NCI-H526 treated with DMSO at 0.1 percent for 48 hours (cell line): ENCODE measurements at places on chromosomes 7 and 10.

DNA sequence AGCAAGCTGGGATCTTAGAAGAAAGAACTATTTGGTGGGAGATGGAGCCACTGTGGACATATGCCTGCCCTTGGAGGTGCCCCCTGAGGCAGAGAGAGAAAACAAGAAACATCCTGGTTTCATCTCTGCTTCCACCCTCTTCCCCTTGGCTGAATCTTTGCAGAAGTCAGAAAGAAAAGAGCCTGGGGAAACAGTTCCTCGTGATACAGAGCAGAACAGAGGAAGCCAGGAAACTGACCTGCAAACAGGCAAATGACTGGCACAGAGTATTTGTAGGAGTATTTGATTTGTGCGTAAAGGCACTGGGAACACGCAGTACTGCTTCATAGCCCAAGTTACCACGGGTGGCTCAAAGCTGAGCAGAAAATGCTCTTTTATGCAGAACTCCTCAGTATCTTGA, 7.0 kb upstream of the KEL start:
- no peak for DNase-seq

- DNase-seq, result no peak
These were observed 8.8 kb downstream of the INPP5F start for GRCh38 chr10:119734396-119735332.

DNA sequence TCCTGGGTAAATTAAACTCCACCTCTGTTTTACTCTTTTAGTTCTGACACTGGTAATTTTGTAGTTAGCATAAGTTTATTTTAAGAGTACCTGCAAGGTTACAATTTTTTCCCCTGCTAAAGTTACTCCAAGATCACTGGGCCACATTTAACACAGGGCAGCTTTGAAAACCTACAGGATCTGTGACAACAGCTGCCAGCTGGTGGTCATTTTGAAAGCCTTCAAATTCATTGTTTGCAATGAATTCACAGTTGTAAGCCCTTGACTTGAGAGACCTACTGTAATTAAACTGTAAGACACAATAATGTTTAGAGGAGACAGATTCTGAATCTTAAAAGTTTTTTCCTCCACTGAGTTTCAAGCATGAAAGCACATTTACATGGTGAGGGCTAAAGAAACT, 129.6 kb downstream of the CNOT4 start:
- DNase-seq, result no peak

- no peak for DNase-seq
These were observed 152.4 kb upstream of the ADCY1 start for GRCh38 chr7:45421806-45422205.

DNA sequence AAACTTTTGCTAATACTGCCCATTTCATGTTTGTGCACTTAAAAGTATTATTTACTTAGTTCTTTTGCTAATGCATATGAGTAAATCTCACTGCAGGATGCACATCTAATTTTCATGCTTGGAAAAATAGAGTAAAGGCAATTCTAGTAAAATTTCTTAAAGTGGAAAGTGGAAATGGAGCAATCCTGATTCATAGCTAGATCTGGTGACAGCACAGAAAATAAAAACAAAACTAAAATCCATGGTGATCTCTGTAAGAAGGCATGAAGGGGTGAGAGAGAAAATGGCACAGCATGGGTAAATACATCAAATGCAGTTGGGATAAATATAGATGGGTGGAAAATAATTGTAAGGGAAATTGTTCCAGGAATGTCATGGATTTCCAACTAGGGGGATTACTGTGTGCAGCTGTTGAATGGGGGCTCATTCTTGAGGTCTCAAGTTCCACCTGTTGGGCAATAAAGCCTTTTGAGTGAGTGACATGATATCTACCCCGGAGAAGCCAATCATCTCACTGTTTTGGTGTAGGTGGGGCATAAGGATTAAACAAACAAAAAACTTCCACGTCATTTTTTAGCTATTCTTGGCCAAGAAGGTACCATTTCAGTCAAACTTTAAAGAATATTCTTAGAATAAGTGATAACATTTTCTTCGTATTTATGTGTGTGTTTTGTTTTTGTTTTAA, 1.7 kb upstream of the MCU start:
- DNase-seq, result no peak

- DNase-seq, result peak; percentile 12
These were observed 208.6 kb upstream of the CCDC6 start for GRCh38 chr10:60114765-60115586.
